ENCODE measurements at places on chromosomes 2 and 18. TPM values are rescaled to one million over a fixed set of nuclear protein-coding genes. Genes with fewer than 3 reads are reported as not detected.

The DOK1 gene
- 8.0 TPM for total RNA-seq

The RALB gene
- total RNA-seq = 66.8 TPM

GRCh38 chr2:20378891-20379519, 28.4 kb upstream of the PUM2 start:
- peak; percentile 92 for DNase-seq

DNA sequence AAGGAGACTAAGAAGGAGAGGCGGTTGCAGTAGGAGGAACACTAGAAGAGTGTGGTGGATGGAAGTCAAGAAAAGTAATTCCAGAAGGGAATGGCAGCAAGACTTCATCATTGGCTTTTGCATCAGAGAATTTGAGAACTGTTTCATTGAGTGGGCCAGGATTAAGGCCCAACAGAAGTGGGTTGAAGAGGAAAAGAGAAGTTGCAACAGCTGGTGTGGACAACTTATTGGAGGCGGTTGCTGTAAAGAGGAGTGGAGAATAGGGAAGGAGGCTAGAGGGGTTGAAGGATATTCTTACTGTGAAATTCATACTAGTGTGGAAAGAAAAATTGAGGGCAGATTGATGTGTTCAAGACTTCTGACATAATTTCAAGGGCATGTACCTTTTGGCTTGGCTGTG, 168.7 kb upstream of the FN1 start:
- no peak for DNase-seq
